ENCODE measurements at places on chromosomes 7 and 10. TPM values are rescaled to one million over a fixed set of nuclear protein-coding genes. Genes with fewer than 3 reads are reported as not detected.

GRCh38 chr7:2996141-2996540, 47.5 kb downstream of the CARD11 start:
- no peak overlapping the region for H3K27ac ChIP-seq
- no peak for DNase-seq
- H3K27me3 ChIP-seq: no peaks in the 10 kb centered on the region
- no peaks in the 10 kb centered on the region for H3K36me3 ChIP-seq
- no peak overlapping the region for H3K4me3 ChIP-seq

GRCh38 chr7:94129443-94130140, 125.4 kb upstream of the BET1 start:
- no peaks in the 10 kb centered on the region for H3K36me3 ChIP-seq
- DNase-seq: peak; percentile 30
- peaks cover 18% of the 10 kb centered on the region for H3K4me1 ChIP-seq
- H3K27ac ChIP-seq: peak overlapping the region; percentile 7
- H3K27me3 ChIP-seq: no peaks in the 10 kb centered on the region
- no peak overlapping the region for H3K4me3 ChIP-seq

- no peaks in the 10 kb centered on the region for H3K27me3 ChIP-seq
- no peak overlapping the region for H3K4me3 ChIP-seq
- H3K4me1 ChIP-seq: no peaks in the 10 kb centered on the region
- DNase-seq: no peak
- H3K36me3 ChIP-seq: no peaks in the 10 kb centered on the region
- H3K27ac ChIP-seq: no peak overlapping the region
Observed at GRCh38 chr7:134332892-134333291, 16.2 kb upstream of the SLC35B4 start.

- no peak for DNase-seq
- no peaks in the 10 kb centered on the region for H3K36me3 ChIP-seq
- H3K27me3 ChIP-seq: no peaks in the 10 kb centered on the region
- no peak overlapping the region for H3K27ac ChIP-seq
- no peaks in the 10 kb centered on the region for H3K4me1 ChIP-seq
- no peak overlapping the region for H3K4me3 ChIP-seq
Observed at GRCh38 chr10:112713411-112713810, 236.6 kb upstream of the TCF7L2 start.

GRCh38 chr10:91602868-91603568, 29.9 kb downstream of the PPP1R3C start:
- peak overlapping the region; percentile 76 for H3K27ac ChIP-seq
- no peak for DNase-seq
- H3K4me1 ChIP-seq: peaks cover 29% of the 10 kb centered on the region

DNA sequence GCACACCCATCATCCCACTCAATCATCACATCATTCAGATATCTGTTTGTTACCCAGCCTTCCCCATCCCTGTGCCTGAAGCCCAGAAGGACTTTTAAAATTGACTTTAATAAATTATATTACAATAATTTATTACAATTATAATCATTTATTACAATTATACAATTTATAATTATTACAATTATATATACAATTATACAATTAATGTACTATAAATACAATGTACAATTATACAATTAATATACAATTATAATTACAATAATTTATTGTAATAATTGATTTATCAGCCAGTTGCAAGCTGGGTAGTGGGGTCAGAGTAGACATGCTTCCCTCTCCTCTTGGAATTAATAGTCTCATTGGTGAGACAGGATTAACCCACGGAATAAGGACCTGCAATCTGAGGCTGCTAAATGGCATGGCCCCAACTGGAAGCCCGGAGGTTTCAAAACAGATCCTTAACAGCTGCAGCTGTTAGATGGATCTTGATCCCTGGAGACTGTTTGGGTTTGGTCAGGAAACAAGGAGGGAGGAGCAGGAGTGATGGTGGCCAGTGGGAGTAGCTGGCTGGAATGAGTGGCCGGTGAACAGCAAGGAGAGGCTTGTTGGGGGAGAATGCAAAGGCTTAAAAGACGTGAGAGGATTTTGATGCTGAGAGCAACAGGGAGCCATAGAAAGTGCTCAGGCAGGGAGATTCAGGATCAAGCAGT, 402.8 kb upstream of the PODXL start:
- DNase-seq: no peak
- no peaks in the 10 kb centered on the region for H3K27me3 ChIP-seq
- no peaks in the 10 kb centered on the region for H3K4me1 ChIP-seq

DNA sequence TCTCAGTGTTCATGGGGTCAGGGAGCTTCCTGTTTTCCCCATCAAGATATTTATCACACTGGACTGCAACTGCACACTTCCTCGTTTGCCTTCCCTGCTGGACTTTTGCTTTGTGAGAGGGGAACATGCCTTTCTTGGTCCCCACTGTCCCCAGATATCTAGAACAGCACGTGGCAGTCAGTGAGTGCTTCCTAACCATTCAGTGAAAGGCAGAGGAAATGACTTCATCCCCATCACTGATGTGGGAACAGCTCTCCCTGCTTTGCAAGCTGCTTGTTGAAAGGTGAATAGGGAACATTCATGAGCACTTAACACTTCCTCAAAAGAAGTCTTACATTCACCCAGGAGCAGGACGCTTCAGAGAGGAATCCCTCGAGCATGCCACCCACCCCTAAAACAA, 135.4 kb downstream of the MYOF start:
- H3K27ac ChIP-seq: no peak overlapping the region
- H3K27me3 ChIP-seq: no peaks in the 10 kb centered on the region
- DNase-seq: no peak
- H3K4me3 ChIP-seq: no peak overlapping the region

DNA sequence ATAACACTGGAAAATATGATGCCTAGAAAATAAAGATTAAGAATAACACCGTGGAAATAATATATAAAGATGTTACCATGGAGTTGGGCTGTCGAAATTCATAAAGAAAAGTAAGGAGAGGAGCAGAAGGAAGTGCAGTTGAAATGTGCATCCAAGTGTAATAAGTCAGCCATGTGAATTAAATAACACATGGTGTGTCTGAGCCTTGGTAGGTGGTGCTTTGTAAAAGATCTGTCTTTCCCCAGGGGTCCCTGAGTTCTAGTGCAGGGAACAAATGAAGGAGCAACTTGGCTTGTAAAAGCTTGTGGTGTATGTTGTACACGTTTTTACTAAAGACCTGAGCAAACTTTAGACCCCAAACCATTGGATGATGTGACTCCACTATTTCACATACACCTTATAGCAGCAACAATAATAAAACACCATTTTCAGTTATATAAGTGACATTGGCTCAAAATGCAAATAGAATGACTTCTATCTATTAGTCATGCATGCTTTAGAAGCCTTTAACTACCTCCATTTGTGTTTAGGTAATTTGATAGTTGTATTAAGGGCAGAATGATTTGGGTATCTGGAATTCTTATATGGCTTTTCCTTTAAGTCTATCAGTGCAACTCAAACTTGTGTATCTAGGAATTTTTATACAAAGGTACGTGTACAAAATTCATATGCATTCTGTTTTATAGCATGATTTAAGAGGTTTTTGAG, 11.3 kb downstream of the STARD3NL start:
- no peak for DNase-seq
- H3K27me3 ChIP-seq: no peaks in the 10 kb centered on the region
- H3K27ac ChIP-seq: no peak overlapping the region
- peaks cover 5% of the 10 kb centered on the region for H3K4me1 ChIP-seq
- no peaks in the 10 kb centered on the region for H3K36me3 ChIP-seq

DNA sequence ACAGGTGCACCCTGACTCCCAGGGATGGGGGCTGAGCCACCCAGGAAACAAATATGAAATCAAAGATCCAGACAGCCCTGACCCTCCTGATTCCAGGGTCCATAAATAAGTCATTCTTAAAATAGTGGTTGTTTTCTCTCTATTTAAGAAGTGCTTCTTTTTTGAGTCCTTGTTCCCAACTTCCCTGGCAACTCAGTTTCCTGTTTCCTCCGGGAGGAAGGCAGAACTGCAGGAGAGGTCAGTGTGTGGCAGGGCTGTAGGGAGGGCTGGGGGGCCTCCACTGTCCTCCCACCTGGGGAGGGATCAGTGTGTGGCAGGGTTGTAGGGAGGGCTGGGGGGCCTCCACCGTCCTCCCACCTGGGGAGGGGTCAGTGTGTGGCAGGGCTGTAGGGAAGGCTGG, 88.7 kb upstream of the PDGFA start:
- H3K27ac ChIP-seq: no peak overlapping the region
- no peak overlapping the region for H3K4me3 ChIP-seq
- peaks cover 6% of the 10 kb centered on the region for H3K4me1 ChIP-seq
- no peak for DNase-seq
- H3K27me3 ChIP-seq: no peaks in the 10 kb centered on the region

DNA sequence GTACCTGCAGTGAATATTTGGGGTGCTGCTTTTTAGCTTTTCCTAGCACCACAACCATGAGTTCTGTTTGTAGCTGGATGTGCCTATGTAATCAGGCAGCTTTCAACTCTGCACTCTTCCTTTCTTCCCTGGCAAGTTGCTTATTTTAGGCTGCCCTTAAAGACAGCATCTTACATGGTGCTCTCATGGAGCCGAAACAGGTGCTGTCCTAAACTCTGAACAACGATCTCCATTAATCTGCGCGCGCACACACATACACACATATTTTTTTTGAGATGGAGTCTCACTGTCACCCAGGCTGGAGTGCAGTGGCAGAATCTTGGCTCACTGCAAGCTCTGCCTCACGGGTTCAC, 9.1 kb downstream of the RPS24 start:
- no peak for DNase-seq

- no peaks in the 10 kb centered on the region for H3K36me3 ChIP-seq
- H3K27ac ChIP-seq: no peak overlapping the region
- no peak overlapping the region for H3K4me3 ChIP-seq
- H3K4me1 ChIP-seq: no peaks in the 10 kb centered on the region
- no peaks in the 10 kb centered on the region for H3K27me3 ChIP-seq
- no peak for DNase-seq
Observed at GRCh38 chr10:32621969-32622368, 176.0 kb downstream of the CCDC7 start.

DNA sequence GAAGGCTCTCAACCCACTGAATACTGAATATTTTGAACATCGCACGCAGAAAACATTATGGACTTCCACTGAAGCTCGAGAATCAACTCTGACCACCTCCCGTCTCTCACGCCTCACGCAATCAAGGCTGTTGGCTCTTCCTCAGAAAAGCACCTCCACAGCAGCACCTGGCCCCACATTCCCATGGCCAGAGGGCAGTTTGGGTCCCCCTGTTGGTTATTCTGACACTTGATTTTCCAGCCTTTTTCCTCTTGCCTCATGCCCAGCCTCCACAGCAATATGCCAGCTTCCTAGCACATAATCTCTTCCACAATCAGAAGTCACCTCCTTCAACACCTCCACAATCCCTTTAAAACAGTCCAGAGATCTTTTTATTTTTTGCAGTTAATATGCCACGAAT, 55.9 kb downstream of the SVOPL start:
- H3K36me3 ChIP-seq: no peaks in the 10 kb centered on the region
- H3K4me3 ChIP-seq: no peak overlapping the region
- no peaks in the 10 kb centered on the region for H3K27me3 ChIP-seq
- no peak for DNase-seq

- no peak for DNase-seq
- no peak overlapping the region for H3K4me3 ChIP-seq
- H3K27ac ChIP-seq: no peak overlapping the region
- no peaks in the 10 kb centered on the region for H3K27me3 ChIP-seq
- H3K4me1 ChIP-seq: no peaks in the 10 kb centered on the region
- no peaks in the 10 kb centered on the region for H3K36me3 ChIP-seq
Observed at GRCh38 chr10:67669978-67670377, 26.0 kb downstream of the CTNNA3 start.

DNA sequence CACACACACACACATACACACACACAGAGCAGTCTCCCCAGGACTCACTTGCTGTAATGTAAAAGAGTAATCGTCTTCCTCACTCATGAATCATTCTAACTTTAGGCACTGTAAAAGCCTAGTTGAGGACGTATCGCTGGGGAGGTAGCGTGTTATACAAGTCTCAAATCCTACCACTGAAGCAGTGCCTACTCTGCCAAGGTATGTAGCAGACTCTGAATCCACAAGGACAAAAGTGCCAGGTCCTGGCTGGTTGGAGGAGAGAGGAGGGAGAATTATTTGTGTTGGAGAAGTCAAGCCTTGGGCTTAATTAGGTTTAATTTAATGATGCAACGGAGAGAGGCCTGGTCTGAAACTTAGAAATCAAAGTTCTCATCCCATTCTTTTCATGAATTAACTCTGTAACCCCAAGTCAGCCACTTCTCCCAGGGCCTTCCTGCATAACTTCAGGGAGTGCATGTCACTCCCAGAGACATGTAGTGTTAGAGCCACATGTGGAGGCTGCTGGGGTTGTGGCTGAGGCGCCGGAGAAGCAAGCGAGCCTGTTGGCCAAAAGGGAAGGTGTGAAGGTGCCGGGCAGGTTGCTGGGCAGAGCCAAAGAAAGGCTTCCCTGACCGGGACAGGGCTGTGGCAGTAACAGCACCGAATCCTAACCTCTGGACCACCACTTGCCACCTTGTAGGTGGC, 36.7 kb downstream of the NKX2-3 start:
- H3K27ac ChIP-seq: no peak overlapping the region
- H3K27me3 ChIP-seq: peaks cover 3% of the 10 kb centered on the region
- H3K4me1 ChIP-seq: no peaks in the 10 kb centered on the region
- no peak overlapping the region for H3K4me3 ChIP-seq
- DNase-seq: no peak
- no peaks in the 10 kb centered on the region for H3K36me3 ChIP-seq

DNA sequence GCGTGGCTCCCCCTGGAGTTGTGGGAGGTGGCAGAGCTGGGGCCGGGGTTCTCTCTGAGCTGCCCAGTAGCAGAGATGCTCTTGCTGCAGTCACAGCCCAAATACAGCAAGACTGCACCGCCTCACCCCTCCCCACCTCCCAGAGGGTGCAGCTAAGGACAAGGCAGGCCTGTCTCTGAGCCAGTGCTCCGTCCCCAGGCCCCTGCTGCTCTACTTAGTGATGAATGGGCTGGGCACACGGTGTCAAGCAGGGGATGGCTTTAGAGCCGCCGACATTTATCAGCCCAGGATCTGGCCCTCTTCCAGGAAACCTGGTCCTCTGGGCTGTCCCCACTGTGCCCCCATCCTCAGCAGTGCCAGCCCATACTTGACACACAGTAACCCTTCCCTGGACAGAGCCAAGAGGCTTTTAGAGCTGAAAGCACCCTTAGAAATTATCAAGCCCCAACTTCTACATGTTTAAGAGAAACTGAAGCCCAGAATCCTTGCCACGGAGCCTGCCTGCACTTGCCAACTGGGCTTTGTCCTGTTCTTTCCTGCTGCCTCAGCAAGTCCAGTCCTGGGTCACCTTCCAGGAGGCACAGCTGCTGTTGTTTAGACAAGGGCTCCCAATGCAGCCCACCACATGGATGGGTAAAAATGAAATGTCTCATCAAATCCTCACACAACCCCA, 137.1 kb upstream of the UNC5B start:
- H3K4me3 ChIP-seq: no peak overlapping the region
- no peaks in the 10 kb centered on the region for H3K36me3 ChIP-seq
- H3K27ac ChIP-seq: no peak overlapping the region

GRCh38 chr10:99395750-99396445, 34.5 kb downstream of the GOT1 start:
- no peak overlapping the region for H3K4me3 ChIP-seq
- no peaks in the 10 kb centered on the region for H3K36me3 ChIP-seq
- peak; percentile 17 for DNase-seq
- H3K4me1 ChIP-seq: peaks cover 14% of the 10 kb centered on the region

NME8 gene
- polyA plus RNA-seq: not detected

SLC26A5 gene
- 0.28 TPM for polyA plus RNA-seq

SAP25 gene
- polyA plus RNA-seq: 4.0 TPM

DRGX gene
- not detected for polyA plus RNA-seq

VWC2 gene
- not detected for polyA plus RNA-seq

Measured in hepatocyte (in vitro differentiated cells).